ENCODE measurements at places on chromosomes 11 and 22. TPM values are rescaled to one million over a fixed set of nuclear protein-coding genes. Genes with fewer than 3 reads are reported as not detected.

The GAB2 gene
- 13.7 TPM for total RNA-seq

The ASCC2 gene
- 22.4 TPM for total RNA-seq

The CLTCL1 gene
- 4.6 TPM for total RNA-seq

The GGTLC3 gene
- not detected for total RNA-seq

The IL18BP gene
- total RNA-seq = 1.1 TPM

The OR10A2 gene
- not detected for total RNA-seq

The KRTAP5-1 gene
- total RNA-seq = not detected

The TSKU gene
- 24.6 TPM for total RNA-seq

The SCGB1A1 gene
- total RNA-seq = not detected

The JRKL gene
- 10.4 TPM for total RNA-seq

The PARVA gene
- 64.0 TPM for total RNA-seq

The XKR3 gene
- total RNA-seq = not detected

The TUT1 gene
- total RNA-seq = 4.5 TPM

The TRIM29 gene
- not detected for total RNA-seq

The TMEM9B gene
- 57.8 TPM for total RNA-seq

The OR6T1 gene
- not detected for total RNA-seq

The DBX1 gene
- total RNA-seq = not detected

The ELP4 gene
- total RNA-seq = 4.3 TPM

The MS4A4E gene
- not detected for total RNA-seq

The TSPAN18 gene
- 0.49 TPM for total RNA-seq

The GPHA2 gene
- total RNA-seq = not detected

The BRD1 gene
- 58.5 TPM for total RNA-seq

The PPFIA1 gene
- total RNA-seq = 37.1 TPM

The CASTOR1 gene
- total RNA-seq = 4.9 TPM

The HOATZ gene
- total RNA-seq = not detected

The APOBEC3G gene
- 7.4 TPM for total RNA-seq

The SLC22A8 gene
- not detected for total RNA-seq
